ENCODE measurements at places on chromosomes 7 and 10. TPM values are rescaled to one million over a fixed set of nuclear protein-coding genes. Genes with fewer than 3 reads are reported as not detected.

Gene GNAT3
- not detected for polyA plus RNA-seq

Gene TAS2R41
- polyA plus RNA-seq, result not detected

Gene CXCL12
- polyA plus RNA-seq, result not detected

Gene MARVELD1
- polyA plus RNA-seq, result 0.30 TPM

Gene OPALIN
- not detected for polyA plus RNA-seq

Gene PDLIM1
- polyA plus RNA-seq, result 15.2 TPM

Gene TMEM270
- not detected for polyA plus RNA-seq

Gene GTPBP10
- polyA plus RNA-seq, result 43.4 TPM

- no peak for DNase-seq
These were observed 178.2 kb upstream of the ITGB1 start for GRCh38 chr10:33136271-33136670.

GRCh38 chr7:140033036-140033435 lies 29.7 kb downstream of the PARP12 start:
- DNase-seq, result no peak

GRCh38 chr7:50835156-50835555 lies 52.5 kb upstream of the GRB10 start:
- no peak for DNase-seq

DNA sequence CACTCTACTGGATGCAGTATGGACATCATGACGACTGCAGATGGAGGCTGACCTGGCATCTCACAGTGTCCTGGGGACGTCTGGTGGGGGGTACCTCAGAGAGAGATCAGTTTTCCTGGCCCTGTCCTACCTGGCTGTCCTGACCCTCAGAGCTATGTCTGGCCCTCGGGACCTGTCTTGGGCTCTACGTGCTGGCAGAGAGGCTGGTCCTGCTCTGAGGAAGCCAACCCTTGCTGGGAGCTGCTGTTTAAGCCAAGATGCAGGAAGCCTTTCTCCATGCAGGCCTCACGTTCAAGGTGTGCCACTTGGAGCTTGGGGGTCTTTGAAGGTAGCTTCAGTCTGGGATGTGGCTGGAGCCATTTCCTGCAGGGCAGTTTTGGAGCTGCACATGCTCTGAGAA lies 42.1 kb upstream of the CXCL12 start:
- DNase-seq, result no peak

- no peak for DNase-seq
These were observed 287.9 kb upstream of the SEMA3A start for GRCh38 chr7:84482476-84482875.

DNA sequence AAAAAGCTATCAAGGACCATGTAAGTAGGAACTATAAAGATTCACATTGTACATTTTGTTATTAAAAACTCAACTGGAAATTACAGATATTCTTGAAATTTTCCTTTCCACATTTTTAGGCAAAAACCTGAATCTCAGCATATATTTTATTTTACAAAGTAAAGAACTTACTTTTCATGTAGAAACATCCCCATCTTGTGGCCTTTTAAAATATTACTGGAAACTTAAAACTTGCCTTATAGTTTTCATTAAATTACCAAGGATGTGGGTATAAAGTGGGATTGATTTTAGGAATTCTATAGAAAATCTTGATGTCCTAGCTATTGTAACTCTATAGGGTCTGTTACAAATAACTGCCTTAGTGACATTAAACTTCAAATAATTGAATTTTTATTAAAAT lies 10.6 kb downstream of the DBF4 start:
- no peak for DNase-seq

DNA sequence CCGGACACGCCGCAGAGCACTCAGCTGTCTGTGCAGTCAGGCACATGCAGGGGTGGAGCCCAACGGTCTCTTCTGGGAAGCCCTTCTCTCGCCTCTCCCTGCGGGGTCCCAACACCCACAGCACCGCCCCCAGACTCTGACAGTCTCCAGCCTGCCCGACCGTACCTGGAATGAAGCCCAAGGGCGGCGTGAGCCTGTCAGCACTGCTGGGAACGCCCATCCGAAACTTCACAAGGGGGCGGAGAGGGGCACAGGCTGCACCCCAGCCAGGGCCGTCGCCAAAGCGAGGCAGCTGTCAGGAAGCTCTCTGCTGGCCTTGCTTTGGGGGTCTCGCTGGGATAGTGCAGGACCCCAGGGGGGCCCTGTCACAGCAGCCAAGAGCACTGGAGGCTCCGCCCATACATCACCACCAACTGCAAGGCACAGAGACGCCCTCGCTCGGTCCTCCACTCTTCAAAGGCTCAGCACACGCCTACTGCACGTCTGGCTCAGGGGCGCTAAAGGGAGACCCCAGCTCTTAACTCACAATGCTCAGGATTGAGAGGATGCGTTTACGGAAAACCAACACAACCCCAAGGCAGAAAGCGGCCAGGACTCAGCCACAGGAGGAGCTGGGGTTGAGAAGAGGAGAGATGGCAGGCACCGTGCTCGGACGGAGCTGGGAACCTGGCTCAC lies 30.9 kb downstream of the MAD1L1 start:
- DNase-seq, result no peak

- peak; percentile 18 for DNase-seq
These were observed 92.7 kb upstream of the GPR26 start for GRCh38 chr10:123573236-123574108.

DNA sequence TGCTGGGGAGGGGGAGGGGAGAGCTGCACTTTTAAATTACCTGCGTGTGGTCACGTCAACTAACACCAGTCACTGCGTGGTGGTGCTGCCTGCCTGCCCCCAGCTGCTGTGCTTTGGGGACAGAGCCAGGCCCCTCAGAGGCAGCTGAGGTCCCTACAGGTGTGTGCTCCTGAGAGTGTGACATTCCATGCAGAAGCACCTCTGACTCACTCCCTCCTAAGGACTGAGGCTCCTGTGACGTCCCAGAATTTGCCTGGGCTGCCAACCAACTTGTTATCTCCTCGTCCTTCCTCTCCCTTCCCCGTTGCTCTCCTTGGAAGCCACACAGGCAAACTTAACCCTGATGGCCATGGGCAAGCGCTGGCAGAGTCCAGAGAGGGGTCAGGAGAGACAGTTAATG lies 563.0 kb downstream of the PARD3 start:
- no peak for DNase-seq

GRCh38 chr10:79137300-79137756 lies 68.6 kb downstream of the ZMIZ1 start:
- no peak for DNase-seq

DNA sequence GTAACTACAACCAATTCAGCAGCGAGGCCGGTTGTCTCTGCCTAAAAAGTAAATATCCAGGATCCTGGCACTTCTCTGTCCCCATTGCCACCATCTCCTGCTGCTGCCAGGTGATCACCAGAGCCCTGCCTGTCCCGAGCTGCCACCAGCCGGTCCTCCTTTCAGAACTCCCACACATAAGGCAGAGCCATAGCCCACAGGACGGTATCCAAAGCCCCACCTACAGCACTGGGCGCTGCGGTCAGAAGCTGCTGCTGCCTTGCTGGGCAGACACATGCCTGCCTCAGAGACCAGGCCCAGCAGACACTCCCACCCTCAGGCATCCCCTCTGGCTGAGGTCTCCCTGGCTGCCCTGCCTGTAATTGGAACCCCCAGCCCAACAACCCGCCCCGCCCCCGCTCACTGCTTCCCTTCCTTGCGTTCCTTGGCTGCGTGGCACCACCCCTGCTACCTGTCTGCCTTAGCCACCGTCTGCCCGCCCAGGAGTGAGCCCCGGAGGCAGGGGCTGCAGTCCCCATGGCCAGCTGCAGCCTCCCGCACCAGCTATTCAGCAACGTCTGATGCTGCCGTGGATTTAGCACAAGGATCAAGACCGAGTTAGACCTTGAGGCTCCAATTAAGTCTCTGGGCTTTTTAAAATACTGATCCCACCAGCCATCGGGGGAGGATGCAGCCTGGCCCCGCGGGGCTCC lies 100.7 kb downstream of the CYTH3 start:
- no peak for DNase-seq

- DNase-seq, result no peak
These were observed 125.6 kb downstream of the CYP26A1 start for GRCh38 chr10:93199191-93199751.

DNA sequence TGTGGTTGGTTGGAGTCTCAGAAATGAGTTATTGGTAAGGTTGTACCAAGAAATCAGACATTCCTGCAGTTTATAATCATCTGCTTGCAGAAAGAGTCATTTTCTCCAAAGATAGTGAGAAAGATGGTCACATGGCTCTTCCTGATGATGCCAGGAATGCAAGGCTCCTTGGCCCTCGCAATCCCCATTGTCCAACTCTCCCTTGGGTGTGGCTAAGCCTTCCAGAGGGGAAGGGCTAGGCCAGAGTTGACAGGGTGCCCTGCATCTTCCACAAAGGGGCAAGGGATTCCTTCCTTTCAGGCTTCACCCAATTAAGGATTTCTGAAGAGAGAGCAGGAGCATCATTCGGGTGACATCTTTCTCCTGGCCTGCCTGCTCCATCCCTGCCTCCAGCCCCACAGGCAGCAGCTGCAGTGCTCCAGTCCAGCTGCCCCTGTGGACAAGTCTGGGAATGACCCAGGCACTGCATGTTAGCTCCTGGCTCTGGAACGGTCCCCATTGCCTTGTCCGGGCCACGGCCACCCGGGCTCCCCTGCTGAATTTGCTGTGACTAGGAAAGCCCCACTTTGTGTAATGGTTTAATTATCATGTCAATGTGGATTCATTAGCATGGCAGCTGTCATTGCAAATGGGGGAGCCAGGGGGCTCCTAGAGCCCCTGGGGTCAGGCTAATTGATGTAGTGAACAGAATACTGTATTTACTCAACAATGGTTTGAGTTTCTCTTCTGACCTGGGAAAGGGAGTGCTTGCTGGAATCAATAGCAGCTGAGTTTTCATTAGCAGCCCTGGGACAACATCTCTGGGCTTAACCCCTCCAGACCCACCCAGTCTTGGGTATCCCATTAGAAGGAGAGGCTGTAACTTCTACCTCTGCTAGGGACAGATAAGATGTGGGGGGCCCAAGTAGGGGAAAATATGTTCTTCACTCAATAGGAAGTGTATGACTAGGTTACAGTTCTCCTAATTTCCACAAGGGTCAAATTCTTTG lies 112.6 kb upstream of the TBX20 start:
- DNase-seq, result no peak

GRCh38 chr7:28423918-28424514 lies 11.7 kb downstream of the CREB5 start:
- DNase-seq, result no peak

GRCh38 chr7:4269746-4270145 lies 412.3 kb upstream of the FOXK1 start:
- DNase-seq, result no peak

DNA sequence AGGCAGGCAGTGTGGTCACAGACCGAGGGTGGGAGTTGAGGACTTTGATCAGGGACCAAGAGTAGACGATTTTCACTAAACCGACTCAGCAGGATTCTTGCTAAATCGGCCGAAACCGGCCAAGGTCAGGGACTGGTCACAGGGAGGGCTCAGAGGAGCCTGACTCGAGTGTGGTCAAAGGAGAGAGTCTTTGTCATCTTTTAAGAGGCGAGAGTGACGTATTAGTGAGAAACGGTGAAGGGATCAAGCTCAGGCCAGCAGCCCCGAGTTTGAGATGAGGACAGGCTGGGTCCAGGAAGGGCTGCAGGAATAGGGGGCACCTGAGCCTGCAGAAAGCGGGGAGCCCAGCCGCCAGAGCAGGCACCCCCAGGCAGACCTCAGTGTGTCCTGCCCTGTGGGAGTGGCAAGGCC lies 41.6 kb upstream of the FAM20C start:
- DNase-seq, result peak; percentile 52

DNA sequence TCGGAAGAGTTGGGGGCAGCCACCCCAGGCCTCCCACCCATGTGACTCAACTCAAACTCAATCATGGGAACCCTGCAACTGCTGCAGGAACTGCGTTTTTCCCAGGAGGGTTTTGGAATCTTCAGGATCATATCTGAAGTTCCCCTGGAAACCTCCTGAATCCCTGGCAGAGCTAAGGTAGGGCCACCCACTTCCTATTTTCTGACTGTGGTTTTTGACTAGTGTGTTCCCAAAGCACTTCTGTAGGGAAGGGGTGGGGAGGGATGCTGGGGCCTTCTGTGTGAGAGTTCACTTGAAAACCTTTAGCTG lies 127.6 kb upstream of the UNC5B start:
- no peak for DNase-seq

Measured in naive thymus-derived CD8-positive, alpha-beta T cell (primary cell).